ENCODE measurements at places on chromosomes 3 and 15.

DNA sequence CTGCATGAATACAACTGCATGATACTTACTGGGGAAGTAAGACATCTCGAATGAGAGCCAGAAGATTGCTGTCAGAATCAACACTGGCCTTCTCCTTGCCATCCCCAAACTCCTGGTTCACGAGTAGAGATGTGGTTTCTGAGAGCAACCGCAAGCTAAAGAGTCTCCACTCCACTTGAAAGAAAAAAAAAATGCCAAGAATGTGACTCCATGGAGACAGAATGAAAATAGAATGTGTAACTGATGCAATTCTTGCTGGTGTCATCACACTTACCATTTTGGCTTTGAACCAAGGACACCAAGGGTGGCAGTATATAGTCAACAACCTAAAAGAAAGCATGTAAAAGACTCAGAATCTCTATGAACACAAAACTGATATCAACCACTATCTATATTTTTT is 280.4 kb downstream of the ULK4 start:
- DNase-seq, result no peak

DNA sequence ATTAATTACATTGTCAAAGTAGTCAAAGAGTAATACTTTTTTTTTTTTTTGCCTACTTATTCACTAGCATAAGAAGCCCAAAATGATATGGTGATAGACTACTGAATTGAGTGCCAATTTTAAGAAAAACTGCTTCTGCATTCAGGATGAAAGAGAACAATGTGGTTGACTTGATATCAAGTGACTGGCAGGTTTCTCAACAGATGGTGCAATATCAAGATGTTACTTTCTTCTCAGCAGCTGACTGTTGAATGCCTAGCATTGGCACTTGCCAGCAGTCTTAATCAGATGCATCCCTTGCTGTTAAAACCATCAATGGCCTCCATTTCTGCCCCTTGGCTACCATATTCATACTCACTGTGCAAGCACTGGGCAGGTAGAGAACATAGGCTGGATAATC is 863.2 kb downstream of the GBE1 start:
- no peak for DNase-seq

DNA sequence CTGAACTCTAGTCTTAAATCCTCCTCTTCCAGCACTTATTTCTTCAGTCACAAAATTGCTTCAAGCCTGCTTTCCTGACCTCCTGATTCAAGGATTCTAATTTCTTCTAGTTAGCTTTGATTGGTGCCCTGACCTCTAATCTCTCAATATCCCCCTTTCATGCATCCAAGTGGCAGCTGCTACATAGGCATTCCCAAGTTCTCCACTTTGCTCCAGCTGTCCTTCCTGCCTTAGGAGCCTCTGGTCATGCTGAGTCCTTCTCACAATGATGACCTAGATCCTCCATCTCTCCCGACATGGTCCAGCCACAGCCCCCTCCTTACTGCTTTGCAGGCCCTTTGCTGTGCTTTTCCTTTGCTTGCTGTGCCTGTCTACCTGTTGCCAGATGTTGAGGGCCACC is 347.8 kb upstream of the C2CD4B start:
- DNase-seq, result no peak

GRCh38 chr15:84391191-84391590 is 155.6 kb downstream of the GOLGA6L4 start:
- no peak for DNase-seq

- no peak for DNase-seq
Measured at GRCh38 chr3:41482134-41482533, 282.8 kb downstream of the CTNNB1 start.

DNA sequence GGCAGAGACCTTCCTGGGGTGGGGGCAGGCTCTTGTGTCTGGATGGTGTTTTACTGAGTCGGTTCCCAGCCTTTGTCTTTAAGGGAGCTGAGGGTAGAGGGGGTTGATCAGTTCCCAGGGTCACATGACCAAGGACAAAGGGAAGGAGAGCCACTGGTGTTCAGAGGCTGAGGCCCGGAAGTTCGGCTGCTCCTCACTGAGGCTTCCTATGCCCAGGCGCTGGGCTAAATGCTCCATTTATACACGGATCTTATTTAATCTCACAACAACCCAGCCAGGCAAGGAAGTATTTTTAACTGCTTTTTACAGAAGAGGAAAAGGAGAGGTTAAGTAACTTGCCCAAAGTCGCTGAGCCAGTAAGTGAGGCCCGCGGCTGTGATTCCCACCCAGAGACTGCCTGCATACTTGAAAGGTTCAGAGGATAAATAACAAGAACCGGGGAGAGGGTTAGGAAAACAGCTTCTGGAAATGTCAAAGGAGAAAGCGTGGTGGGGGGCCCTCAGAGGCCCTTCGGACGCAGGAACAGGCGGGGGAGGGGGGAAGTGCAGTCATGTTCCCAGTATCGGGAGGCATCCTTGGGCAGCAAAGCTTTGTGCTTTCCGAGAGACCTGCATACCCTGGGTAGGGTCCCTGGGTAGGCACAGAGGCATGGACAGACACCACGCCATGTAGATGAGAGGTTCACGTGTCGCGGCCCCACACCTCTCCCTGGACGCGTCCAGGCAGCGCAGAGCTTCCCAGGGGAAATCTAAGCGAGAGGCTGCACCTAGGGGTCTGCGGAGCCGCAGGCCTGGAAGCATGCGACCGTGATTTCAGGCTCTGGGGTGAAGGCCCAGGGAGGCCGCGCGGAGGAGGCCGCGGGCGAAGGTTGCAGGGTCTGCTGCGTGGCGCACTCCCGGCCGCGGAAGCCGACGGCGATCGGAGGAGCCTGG is 21.3 kb downstream of the EPHB3 start:
- DNase-seq, result no peak
